ENCODE measurements at places on chromosomes 6 and 20.

DNA sequence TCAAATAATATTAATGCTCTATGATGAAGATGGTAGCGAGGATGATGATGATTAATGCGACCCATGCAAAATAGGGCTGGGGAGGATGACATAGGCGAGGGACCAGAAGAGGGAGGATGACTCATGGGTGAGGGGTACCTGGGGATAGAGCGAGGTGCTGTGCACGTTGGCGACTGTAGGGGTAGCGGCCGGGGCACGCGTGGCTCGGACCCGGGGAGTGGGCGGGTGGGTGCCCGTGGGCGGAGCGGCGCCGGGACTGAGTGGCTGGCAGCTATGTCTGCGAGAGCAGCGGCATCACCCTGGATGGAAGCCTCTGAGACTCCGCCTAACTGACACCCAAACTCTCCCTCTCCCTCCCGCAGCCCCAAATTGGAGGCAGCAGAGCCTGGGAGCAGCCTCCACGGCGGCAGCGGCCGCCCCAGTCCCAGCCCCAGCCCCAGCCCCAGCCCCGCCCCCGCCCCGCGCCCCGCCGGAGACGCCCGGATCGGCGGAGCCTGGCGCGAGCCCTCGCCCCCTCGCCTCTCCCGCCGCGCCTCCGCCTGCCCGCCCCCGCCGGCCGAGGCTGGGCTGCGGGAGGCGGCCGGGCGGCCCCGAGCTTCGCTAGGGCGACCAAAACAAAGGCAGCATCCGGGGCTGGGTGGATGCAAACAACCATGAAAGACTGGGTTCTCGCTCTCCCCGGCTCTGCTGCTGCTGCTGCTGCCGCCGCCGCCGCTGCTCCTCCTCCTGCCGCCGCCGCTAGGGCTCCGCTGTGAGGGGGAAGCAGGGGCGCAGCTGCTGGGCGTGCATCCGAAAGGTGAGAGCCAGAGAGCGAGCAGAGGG is at the start of gene RIMS1:
Gene RIMS1 (plus strand): TSS at position 367 of the 822 bp plus-strand sequence. CDS start 474 bp downstream, outside the sequence.
- DNase-seq, result no peak

GRCh38 chr6:158626360-158627167 is 18.0 kb downstream of the DYNLT1 start:
- DNase-seq, result no peak

DNA sequence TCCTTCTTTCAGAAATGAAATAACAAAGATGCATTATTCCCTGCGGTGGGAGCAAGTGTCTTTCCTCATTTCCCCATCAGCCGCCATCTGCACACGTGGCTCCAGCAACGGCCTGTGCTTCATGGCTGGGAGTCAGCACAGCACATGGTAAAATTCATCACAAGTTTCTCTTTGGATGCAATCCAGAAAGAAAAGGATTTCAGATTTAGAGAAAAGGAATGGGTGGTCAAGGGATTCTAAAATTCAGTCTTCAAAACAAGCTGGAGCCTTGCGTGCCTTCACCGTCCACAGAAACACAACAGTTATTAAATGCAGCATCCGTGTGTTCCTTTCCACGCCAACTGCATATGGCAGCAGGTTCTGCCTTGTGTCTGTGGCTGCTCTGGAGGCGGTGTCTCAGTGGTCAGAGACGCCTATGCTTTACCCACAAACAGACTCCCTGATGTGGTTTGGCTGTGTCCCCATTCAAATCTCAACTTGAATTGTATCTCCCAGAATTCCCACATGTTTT is 107.6 kb downstream of the THBS2 start:
- DNase-seq, result no peak

DNA sequence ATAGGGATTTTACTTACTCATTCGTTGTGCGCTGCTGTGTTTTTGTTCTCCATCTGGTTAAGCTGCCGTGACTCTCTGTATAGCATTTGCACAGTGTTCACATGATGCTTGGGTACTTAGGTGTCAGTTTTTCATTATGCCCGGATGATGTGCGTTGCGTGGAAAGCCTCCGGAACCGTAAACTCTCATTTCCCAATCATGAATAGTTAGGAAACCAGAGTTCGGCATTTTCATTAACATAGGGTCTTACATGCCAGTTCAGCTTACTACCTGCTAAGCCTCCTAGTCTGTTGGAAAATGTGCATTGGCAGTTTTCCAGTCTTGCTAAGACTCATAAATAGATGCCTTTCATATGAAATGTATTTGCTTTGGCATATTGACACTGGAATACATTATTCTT is 483.4 kb upstream of the FLRT3 start:
- no peak for DNase-seq
